ENCODE measurements at places on chromosomes 12 and 14. TPM values are rescaled to one million over a fixed set of nuclear protein-coding genes. Genes with fewer than 3 reads are reported as not detected.

RNU4-1 gene
- 5,722 TPM for total RNA-seq

SLC2A14 gene
- 1.3 TPM for total RNA-seq

KLHDC1 gene
- total RNA-seq, result 0.98 TPM

SIX1 gene
- 79.6 TPM for total RNA-seq

STXBP6 gene
- total RNA-seq, result 0.49 TPM

SMCO2 gene
- total RNA-seq, result not detected

RHEBL1 gene
- 2.3 TPM for total RNA-seq

RTN1 gene
- 518 TPM for total RNA-seq

AVPR1A gene
- total RNA-seq, result not detected
